ENCODE measurements at places on chromosomes 4 and X. TPM values are rescaled to one million over a fixed set of nuclear protein-coding genes. Genes with fewer than 3 reads are reported as not detected.

GRCh38 chr4:159104694-159105414, 2.0 kb downstream of the RAPGEF2 start:
- peak overlapping the region; percentile 54 for H3K27ac ChIP-seq
- no peaks in the 10 kb centered on the region for H3K27me3 ChIP-seq
- H3K4me1 ChIP-seq, result peaks cover 14% of the 10 kb centered on the region
- H3K4me3 ChIP-seq, result peak overlapping the region; percentile 77
- DNase-seq, result no peak
- H3K36me3 ChIP-seq, result no peaks in the 10 kb centered on the region

The PRDM5 gene
- total RNA-seq, result 8.4 TPM

The SFRP2 gene
- 0.26 TPM for total RNA-seq

- no peaks in the 10 kb centered on the region for H3K36me3 ChIP-seq
- H3K27me3 ChIP-seq, result no peaks in the 10 kb centered on the region
Observed at GRCh38 chrX:148530464-148531077, 30.2 kb downstream of the AFF2 start.

The PGAM4 gene
- not detected for total RNA-seq

The PABPC5 gene
- not detected for total RNA-seq

The CD40LG gene
- total RNA-seq, result not detected

DNA sequence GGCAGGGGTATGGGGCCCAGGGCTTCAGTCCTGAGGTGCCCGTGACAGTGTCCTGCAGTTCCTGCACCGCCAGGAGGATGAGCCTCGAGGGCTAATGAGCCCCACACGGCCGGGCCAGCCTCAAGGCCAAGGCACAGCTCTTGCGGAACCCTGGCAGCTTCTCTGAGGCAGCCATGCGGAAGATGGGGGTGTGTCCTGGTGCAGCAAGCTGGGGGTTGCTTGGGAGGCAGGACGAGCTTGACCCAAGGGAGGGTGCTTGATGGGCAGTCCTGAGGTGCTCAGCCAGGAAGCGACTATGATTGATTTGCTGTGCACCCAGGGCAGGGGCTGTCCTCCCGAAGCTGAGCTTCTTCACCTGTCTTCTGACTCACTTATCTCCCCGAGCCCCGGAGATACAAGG, 9.1 kb upstream of the FGFR3 start:
- peaks cover 3% of the 10 kb centered on the region for H3K4me1 ChIP-seq
- H3K4me3 ChIP-seq, result no peak overlapping the region
- no peak for DNase-seq
- H3K36me3 ChIP-seq, result no peaks in the 10 kb centered on the region
- H3K27ac ChIP-seq, result no peak overlapping the region
- no peaks in the 10 kb centered on the region for H3K27me3 ChIP-seq

The FRYL gene
- 47.5 TPM for total RNA-seq

DNA sequence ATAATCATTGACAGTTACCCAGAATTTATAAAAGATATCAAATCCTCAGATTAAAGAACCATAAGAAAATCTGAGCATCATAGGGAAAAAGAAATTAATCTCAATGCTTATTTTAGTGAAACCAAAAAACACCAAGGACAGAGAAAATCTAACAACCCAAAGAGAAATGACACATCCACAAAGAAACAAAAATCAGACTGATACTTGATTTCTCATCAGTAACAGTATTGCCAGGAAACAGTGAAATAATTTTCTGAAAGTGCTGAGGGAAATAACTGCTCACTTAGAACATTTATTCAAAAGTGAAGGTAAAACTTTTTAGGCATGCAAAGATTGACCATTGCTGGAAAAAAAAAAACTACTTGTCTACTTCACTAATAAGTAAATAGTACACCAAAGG, 10.6 kb downstream of the MOSPD2 start:
- no peak overlapping the region for H3K4me3 ChIP-seq
- H3K27ac ChIP-seq, result no peak overlapping the region
- no peaks in the 10 kb centered on the region for H3K27me3 ChIP-seq
- no peaks in the 10 kb centered on the region for H3K4me1 ChIP-seq
- DNase-seq, result no peak
- no peaks in the 10 kb centered on the region for H3K36me3 ChIP-seq

The TEX13D gene
- not detected for total RNA-seq

DNA sequence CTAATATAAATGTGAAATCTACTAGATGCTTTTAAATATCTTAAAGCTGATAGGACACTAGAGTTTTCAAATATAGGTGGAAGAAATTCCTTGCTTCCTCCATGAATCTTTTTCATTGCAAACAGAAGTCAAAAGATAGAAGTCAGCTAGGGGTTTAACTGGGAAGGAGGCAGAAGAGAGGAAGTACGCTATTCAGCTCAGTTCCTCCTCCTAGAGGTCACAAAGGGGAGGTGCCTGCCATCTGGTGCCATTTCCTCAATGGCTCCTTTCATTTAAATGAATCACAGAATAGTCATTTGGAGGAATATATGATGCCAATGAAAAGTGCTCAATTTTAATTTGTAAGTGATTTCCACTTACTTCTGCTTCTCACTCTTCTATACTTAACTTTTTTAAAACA, 8.5 kb downstream of the COL25A1 start:
- H3K4me1 ChIP-seq, result no peaks in the 10 kb centered on the region
- H3K4me3 ChIP-seq, result no peak overlapping the region
- H3K27me3 ChIP-seq, result no peaks in the 10 kb centered on the region

The KLB gene
- not detected for total RNA-seq

The LDB2 gene
- not detected for total RNA-seq

GRCh38 chr4:80803337-80803736, 227.2 kb upstream of the BMP3 start:
- no peak for DNase-seq
- H3K36me3 ChIP-seq, result no peaks in the 10 kb centered on the region
- no peaks in the 10 kb centered on the region for H3K27me3 ChIP-seq
- H3K27ac ChIP-seq, result no peak overlapping the region
- H3K4me3 ChIP-seq, result no peak overlapping the region
- H3K4me1 ChIP-seq, result no peaks in the 10 kb centered on the region

DNA sequence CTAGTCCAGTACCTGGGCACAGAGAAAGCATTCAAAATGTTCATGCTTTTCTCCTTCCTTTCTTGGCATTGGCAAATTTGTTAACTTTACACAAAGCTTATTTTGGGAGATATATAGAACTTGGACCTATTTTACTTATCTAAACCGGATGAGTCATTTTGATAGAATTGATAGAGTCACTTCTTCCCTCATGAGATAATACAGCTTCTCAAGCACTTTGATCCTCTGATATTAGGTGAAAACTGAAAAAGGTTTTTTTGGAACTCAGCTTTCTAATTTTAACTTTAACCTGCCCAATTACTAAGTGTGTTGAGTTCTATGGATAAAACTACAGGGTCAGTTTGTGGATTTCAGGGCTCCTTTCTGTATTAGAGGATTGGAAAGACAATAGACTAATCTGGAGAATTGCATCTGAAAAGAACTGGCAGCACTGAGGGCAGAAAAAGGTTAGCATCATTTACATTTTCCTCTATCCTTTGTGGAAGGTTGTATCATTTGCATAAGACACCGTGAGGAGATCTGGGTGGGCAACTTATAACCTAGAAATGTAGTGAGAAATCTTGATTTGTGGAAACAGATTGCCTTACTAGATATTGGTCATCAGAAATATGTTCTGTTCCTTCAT, 2.4 kb downstream of the WDR44 start:
- DNase-seq, result no peak
- H3K36me3 ChIP-seq, result no peaks in the 10 kb centered on the region
- peaks cover 36% of the 10 kb centered on the region for H3K4me1 ChIP-seq
- H3K27me3 ChIP-seq, result no peaks in the 10 kb centered on the region
- peak overlapping the region; percentile 94 for H3K27ac ChIP-seq

- H3K27me3 ChIP-seq, result no peaks in the 10 kb centered on the region
- no peak overlapping the region for H3K4me3 ChIP-seq
- DNase-seq, result no peak
- H3K27ac ChIP-seq, result no peak overlapping the region
Observed at GRCh38 chrX:10654960-10655359, 34.6 kb upstream of the MID1 start.

GRCh38 chrX:124338733-124339514, 6.5 kb downstream of the TEX13D start:
- no peak overlapping the region for H3K4me3 ChIP-seq
- H3K27ac ChIP-seq, result no peak overlapping the region
- DNase-seq, result no peak
- no peaks in the 10 kb centered on the region for H3K4me1 ChIP-seq

The PNCK gene
- total RNA-seq, result 2.3 TPM

The CYBB gene
- 0.23 TPM for total RNA-seq

DNA sequence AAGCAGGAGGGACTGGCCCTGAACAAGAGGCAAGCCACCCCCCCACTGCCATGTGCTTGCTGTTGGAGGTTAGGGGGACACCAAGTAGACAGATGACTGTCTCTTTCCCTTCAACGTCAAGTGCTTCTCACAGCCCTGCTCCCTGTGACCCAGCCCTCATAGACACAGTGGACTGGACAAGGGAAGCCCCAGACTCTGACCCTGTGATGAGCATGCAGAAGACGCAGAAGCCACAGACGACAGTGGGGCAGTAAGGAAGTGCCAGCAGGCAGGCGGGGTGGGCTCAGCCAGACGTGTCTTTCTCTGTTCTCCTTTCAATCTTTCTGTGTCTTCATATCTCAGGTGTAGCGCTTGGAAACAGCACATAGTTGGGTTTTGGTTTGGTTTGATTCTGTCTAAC, 2.4 kb upstream of the L1CAM start:
- H3K4me1 ChIP-seq, result peaks cover 37% of the 10 kb centered on the region
- H3K4me3 ChIP-seq, result no peak overlapping the region
- H3K36me3 ChIP-seq, result no peaks in the 10 kb centered on the region
- H3K27ac ChIP-seq, result peak overlapping the region; percentile 89
- no peaks in the 10 kb centered on the region for H3K27me3 ChIP-seq

DNA sequence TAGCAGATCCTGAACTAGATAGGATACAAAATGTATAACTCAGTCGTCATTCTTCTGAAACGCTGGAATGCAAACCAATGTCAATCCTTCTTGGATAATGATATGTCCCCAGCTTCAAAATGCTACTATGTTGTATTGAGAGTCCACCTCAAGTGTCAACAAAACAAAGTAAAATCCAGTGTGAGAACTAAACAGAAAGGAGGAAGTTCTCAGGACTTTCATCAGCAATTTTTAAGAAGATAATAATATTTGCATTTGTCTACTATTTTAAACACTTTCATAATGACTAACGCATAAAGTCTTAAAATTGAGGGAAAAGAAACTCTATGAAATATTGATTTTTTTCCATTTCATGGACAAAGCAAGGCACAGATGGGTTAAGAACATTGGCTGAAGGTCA, 36.3 kb downstream of the SOD3 start:
- no peak overlapping the region for H3K27ac ChIP-seq
- DNase-seq, result no peak
- no peaks in the 10 kb centered on the region for H3K4me1 ChIP-seq
- H3K4me3 ChIP-seq, result no peak overlapping the region
- H3K27me3 ChIP-seq, result no peaks in the 10 kb centered on the region

- H3K27me3 ChIP-seq, result no peaks in the 10 kb centered on the region
- H3K27ac ChIP-seq, result no peak overlapping the region
- DNase-seq, result no peak
Observed at GRCh38 chrX:73270753-73271152, 56.1 kb upstream of the NAP1L2 start.

GRCh38 chrX:15906041-15906943, 51.7 kb upstream of the AP1S2 start:
- H3K4me3 ChIP-seq, result no peak overlapping the region
- H3K4me1 ChIP-seq, result no peaks in the 10 kb centered on the region
- H3K27ac ChIP-seq, result no peak overlapping the region
- H3K27me3 ChIP-seq, result no peaks in the 10 kb centered on the region
- DNase-seq, result no peak

DNA sequence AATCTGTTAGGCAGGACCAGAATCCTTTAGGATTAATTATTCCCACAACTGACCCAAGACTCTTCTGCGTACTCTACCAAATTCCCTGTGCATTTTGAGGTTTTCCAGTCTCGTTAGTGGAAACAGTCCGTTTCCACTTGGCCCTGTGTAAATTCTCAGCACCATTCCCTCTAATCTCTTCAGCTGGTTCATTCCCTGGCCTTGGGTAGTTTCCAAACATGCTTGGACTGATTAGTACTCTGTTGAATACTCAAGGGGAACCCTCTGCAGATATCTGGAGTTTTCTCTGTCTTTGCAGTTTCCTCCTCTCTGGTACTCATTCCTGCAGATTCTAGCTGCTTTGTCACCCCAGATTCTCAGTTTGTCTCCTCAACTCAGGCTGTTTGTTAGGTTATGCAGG, 80.4 kb downstream of the ZFX start:
- DNase-seq, result no peak
- no peaks in the 10 kb centered on the region for H3K4me1 ChIP-seq
- no peak overlapping the region for H3K4me3 ChIP-seq
- no peaks in the 10 kb centered on the region for H3K36me3 ChIP-seq

- DNase-seq, result no peak
- H3K36me3 ChIP-seq, result no peaks in the 10 kb centered on the region
- no peak overlapping the region for H3K4me3 ChIP-seq
- H3K4me1 ChIP-seq, result no peaks in the 10 kb centered on the region
- H3K27me3 ChIP-seq, result no peaks in the 10 kb centered on the region
Observed at GRCh38 chr4:80732010-80732409, 298.5 kb upstream of the BMP3 start.

- H3K27me3 ChIP-seq, result no peaks in the 10 kb centered on the region
- H3K27ac ChIP-seq, result no peak overlapping the region
- H3K36me3 ChIP-seq, result no peaks in the 10 kb centered on the region
- DNase-seq, result no peak
Observed at GRCh38 chr4:100555611-100556337, 38.0 kb upstream of the EMCN start.

The AMTN gene
- total RNA-seq, result not detected

- H3K4me1 ChIP-seq, result no peaks in the 10 kb centered on the region
- DNase-seq, result no peak
Observed at GRCh38 chr4:116387937-116388474, 697.4 kb downstream of the TRAM1L1 start.

DNA sequence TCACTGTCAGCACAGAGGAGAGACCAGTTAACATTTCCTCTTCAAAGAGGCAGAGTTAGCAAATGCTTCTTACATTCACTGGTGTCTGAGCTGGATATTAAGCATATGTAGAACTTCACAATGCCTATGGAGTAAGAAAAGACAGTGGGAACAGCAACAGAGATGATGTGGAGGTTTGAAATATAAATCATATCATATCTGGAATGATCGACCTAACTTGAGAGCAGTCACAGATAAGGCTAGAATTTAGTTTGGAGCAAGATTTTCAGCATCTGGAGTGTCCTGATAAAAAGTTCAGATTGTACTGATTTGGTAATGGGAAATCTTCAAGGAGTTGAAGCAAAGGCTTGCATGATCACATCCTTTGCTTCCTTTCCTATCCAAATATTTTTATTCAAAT, 90.5 kb upstream of the ANKRD50 start:
- DNase-seq, result no peak
- H3K27me3 ChIP-seq, result no peaks in the 10 kb centered on the region
- H3K4me3 ChIP-seq, result no peak overlapping the region
- H3K4me1 ChIP-seq, result no peaks in the 10 kb centered on the region

The DMP1 gene
- not detected for total RNA-seq

The CYTL1 gene
- total RNA-seq, result not detected

The UBL4A gene
- total RNA-seq, result 65.4 TPM

DNA sequence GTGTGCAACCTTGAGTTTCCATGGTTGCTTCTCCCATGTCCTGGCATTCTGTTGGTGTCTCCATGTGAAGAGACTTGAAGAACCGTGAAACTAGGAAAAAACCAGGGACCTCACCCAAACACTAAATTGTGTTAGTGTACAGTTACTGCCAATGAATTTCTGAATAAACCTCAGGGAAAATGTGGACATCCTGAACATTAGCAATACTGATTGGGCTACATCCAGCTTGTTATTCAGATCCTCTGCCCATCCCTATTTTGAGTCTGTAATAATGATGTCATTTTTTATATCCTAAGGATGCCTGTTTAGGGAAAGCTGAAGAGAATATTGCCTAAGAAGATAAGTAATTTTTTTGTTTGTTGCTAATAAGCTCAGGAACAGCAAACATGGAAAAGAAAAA, 262.7 kb downstream of the TMA16 start:
- H3K4me3 ChIP-seq, result no peak overlapping the region
- H3K4me1 ChIP-seq, result no peaks in the 10 kb centered on the region
- no peaks in the 10 kb centered on the region for H3K27me3 ChIP-seq

The NKX3-2 gene
- 1.2 TPM for total RNA-seq
